ENCODE measurements at places on chromosomes 3 and 15.

GRCh38 chr3:193130576-193130975, 110.4 kb upstream of the PLAAT1 start:
- no peak for DNase-seq

DNA sequence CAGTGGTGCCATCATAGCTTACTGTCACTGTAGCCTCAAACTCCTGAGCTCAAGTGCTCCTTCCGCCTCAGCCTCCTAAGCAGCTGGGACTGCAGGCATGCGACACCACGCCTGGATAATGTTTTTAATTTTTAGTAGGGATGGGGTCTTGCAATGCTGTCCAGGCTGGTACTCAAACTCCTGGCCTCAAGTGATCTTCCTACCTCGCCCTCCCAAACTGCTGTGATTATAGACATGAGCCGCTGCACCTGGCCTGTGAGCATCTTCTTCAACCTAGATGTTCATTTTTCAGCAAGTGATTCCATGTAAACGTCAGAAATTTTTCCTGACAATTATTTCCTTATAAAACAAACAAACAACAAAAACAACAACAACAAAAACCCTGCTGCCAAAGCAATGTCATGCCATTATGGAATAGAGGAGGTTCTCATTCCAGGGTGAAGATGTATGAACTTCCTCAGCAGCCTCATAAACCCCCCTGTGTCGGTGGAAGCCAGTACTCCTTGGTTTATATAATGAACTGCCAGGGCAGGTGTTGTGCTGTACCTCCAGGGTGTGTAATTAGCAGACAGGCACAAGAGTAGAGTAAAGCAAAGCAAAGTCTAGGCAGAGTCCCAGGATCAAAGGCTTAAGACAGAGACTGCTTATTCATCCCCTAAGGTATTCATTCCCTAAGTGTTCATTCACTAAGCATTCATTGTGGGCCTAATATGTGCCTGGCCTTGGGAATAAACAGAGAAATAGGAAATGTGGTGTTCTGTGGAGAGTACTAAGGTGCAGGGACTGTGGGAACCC, 44.6 kb downstream of the NR2C2 start:
- peak; percentile 18 for DNase-seq

DNA sequence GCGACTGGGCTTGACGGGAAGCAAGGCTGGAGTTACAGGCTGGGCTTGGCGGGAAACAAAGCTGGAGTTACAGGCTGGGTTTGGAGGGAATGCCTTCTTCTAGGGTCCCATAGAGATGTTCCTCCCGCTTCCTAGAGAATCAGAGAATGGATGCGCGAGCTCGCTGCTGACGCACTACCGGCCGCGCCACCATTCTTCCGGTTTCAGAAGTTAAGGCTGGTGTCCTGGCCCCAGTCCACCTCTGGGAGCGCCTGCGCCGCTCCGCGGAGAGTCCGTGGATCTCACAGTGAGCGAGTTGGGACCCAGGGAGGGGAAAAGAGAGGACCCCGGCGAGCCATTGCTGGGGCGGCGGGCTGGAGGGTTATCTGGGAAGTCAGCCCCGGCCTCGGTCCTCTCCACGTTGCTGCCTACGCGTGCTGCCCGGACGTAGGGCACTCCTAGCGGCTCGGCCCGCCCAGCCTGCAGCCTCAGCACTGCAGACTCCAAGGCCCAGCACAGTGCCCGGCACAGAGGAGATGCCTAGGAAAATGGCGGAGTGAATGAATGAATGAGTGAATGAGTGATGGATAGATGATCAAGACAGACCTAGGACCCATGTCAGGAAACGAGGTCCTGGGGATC, at the start of gene ZNF502:
Gene ZNF502 (plus strand): TSS at position 206 of the 621 bp plus-strand sequence. CDS start 7,602 bp downstream, outside the sequence.
- DNase-seq = peak; percentile 84

GRCh38 chr3:46030626-46031025, 3.3 kb upstream of the XCR1 start:
- DNase-seq = no peak

GRCh38 chr15:98803228-98804056, 155.1 kb downstream of the IGF1R start:
- peak; percentile 78 for DNase-seq

DNA sequence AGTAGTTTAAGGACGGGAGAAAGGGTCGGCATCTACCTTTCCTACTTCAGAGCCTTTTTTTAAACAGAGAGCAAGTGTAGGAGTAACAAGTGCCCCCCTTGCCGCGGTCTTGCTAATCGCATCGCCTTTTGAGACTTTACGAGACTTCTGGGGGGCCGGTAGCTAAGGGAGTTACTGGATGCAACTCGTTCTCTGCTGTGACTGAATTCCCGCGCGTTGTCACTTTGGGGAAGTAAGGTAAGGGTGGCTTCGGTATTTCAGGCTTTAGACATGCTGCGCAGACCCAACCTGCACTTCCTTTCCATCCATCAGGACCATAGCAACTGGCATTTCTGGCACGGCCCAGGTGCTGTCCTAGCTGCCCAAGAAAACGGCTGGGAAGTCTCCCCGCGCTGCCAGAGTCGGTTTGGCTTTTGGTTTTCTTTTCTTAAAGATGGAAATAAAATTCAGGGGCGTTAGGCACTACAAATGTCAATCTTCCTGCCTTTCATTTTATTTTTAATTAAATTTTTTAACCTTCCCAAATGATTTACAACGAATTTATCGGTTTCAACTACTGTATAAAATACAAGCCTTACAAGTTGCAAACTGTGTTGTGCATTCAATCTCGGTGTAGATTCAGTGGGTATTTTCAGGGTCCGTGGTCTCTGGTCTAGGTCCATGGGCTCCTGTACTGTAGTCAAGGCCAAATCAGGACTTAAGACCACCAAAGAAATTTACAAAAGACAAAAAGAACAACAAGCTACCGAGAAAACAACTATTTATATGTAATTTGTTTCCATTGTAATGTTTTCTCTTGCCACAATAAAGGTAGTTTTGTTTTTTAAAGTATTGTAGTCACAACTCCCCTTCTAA, 3.5 kb downstream of the MECOM start:
- no peak for DNase-seq

- DNase-seq = no peak
These were observed 140.7 kb downstream of the MINAR1 start for GRCh38 chr15:79572691-79573404.

- DNase-seq = no peak
These were observed 108.6 kb upstream of the SMAD3 start for GRCh38 chr15:66956672-66957430.

DNA sequence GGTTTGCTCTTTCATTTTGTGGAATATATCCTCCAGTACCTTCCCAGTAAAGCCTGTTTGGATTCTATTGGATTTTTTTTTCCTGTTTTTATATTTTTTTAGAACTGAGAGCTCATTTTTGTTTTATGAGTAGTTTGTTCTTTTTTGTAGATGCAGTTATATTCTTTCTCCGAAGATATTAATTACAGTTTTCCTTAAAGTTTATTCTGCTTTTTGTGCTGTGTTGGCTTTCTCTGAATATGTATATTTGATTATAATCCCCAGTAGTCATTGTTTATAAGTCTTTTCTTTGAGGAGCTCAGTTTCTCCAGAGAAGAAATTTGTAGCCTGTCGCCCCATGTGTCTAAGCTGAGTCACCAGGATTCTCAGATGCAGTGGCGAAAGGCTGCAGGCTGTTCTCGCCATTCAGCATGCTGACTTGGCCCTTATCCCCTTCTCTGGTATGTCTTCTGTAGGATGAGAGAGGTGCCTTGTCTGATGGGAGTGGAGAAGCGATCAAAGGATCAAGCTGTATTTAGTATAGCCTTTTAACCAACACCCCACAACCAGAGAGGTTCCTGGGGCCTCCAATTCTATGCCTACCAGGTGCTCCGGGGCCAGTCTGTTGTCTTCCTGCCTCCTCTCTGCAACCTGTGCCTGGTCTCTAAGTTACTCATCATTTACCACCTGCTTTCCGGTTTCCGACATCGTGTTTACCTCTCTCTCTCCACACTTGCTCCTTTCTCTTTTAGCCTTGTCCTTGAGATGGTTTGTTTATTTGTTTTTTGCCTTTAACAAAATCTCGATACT, 31.7 kb upstream of the MFSD1 start:
- peak; percentile 93 for DNase-seq

DNA sequence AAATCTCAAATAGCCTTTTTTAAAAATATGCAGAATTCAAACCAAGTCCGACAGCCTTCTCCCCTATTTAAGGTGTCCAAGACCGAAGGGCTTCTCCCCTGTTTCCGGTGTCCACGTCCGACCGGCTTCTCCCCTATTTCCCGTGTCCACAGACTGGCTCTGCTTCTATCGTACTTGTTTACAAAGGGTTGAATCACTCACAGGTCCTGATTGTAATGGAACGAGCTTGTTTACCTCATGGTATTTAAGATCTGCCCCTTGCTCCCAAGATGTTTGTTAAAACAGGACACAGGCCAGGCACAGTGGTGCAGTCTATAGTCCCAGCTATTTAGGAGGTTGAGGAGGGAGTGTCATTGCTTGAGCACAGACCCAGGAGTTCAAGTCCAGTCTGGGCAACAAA, 90.4 kb upstream of the ROBO2 start:
- no peak for DNase-seq

DNA sequence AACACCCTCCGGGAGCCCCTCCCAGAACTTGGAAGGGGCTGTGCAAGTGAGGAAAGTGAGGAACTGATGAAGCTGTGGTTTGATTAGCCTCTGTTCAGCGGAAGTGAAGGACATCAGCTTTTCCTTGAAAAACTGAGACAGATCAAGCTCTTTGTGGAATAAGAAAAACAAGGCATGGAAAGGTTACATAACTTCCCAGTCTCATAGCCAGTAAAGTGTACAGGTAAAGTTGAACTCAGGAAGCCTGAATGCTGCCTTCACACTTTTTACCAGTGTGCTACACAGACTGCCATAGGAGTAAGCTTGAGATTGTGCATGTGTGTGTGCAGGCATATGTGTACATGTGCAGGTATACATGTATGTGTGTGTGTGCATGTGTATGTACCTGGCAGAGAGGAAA, 293.2 kb downstream of the FGF12 start:
- no peak for DNase-seq

DNA sequence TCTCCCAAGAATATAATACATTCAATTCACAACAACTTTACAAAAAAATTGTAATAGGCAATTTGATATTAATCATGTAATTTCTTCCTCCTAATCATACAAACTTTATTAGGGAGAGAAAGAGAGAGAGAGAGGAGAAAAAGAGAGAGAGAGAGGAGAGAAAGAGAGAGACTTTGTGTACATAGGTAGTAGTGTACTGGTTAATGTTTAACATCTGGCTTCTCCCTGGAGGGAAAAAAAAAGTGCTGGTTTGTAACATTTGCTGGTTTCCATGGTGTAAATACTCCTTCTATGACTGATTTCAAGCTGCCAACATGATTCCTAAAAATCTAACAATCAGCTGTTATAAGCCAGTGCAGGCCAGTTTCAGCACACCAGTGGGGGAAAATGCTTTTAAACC, 98.0 kb upstream of the ARHGEF26 start:
- DNase-seq = no peak

DNA sequence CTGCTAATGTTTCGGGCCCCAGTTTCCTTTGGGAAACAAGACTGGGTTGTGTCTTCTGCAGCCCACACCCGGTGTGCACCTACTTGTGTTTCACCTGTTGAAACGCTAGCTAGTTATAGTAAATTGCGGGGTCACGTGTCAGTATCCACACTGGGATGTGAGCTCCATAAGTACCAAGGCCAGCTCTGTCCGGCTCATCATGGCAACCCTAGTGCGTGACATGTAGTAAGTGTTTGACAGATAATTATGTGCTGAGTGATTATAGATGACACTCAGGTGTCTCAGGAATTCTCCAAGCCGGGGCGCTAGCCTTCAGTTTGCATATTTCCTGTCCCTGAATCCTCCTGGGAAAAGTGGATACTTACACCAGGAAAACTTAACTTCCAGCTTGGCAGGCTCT, 12.8 kb downstream of the APOD start:
- no peak for DNase-seq

- DNase-seq = peak; percentile 96
These were observed 157.3 kb downstream of the WNT5A start for GRCh38 chr3:55329849-55330248.

GRCh38 chr15:39376371-39376909, 204.4 kb upstream of the THBS1 start:
- DNase-seq = no peak

DNA sequence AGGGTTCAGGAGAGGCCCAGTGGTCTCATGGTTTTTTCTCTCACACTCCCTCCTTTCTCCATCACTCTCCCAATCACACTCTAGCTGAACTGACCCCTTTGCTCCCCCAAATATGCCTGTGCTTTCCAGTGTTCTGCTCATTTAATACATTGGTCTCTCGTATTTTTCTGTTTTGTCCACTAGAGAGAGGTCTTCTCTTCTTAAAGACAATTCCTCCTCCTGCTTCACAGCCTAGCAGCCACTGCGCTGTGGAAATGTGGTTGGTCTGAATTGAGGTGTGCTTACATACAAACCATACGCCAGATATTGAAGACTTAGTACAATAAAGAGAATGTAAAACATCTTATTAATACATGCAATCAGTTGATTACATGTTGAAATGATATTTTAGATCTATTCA, 60.6 kb upstream of the XCR1 start:
- peak; percentile 41 for DNase-seq

GRCh38 chr15:85151861-85152260, 170.2 kb downstream of the PDE8A start:
- DNase-seq = peak; percentile 22

DNA sequence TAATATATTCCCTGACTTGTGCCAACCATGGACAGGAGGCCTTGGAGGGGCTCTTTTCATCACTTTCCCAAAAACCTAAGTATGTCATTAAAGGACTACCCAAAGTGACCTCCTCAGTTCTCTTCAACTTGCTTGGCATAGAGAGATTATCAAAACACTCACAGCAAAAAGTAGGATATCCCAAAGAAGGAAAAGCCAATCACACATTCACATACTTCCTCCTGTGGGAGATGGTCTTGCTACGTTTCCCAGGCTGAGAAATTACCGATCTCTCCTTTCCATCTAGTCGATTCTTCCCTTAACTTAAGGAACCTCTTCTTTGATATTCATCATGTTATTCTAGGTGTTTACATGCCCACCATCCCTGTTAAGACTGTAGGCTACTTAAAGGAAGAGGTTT, 9.1 kb downstream of the DPPA4 start:
- DNase-seq = no peak

- peak; percentile 99 for DNase-seq
These were observed 38.0 kb downstream of the PRICKLE2 start for GRCh38 chr3:64187065-64187959.

- DNase-seq = no peak
These were observed 85.8 kb downstream of the GAP43 start for GRCh38 chr3:115709093-115709492.

DNA sequence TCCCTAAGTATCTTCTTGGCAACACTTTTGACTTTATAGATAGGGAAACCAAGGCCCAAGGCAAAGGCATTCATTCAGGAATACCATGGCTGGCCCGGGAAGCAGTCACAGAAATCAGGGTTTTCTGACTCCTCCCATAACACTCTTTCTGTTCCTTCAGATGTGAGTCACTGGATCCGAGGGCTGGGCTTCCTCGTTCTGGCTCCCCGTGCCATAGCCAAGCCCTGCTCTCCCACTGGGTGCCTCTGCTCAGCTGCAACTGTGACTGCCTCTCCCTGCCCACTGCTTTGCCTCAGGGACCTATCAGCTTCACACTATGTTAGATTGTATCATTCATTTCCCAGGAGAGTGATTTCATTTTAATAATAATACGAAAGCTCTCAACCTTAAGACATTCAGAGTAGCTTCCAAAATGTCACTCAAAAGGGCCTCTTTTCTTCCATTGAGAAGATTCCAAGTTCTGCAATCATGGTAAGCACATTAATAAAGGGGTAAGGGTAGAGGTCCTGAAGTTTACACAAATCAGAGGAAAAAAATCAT, 50.2 kb downstream of the GABRB3 start:
- no peak for DNase-seq

Data from IMR-90 (cell line).